ENCODE measurements at places on chromosomes 2 and 18.

DNA sequence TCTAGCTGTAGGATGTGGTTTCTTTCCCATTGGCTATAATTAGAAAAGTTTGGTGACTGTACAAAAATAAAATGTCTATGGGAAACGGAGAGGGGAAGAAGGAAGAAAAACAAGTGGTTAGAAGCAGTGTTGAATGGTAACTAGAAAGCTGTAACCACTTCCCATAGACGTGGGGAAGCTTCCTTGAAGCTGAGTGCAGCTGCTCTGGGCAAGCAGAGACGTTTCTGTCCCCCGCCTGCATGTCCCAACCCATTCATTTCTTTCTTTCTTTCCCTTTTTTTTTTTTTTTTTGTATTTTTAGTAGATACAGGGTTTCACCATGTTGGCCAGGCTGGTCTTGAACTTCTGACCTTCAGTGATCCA lies 367.8 kb upstream of the HS6ST1 start:
- DNase-seq = no peak

- no peak for DNase-seq
Measured at GRCh38 chr2:39538718-39539117, 101.6 kb upstream of the MAP4K3 start.

DNA sequence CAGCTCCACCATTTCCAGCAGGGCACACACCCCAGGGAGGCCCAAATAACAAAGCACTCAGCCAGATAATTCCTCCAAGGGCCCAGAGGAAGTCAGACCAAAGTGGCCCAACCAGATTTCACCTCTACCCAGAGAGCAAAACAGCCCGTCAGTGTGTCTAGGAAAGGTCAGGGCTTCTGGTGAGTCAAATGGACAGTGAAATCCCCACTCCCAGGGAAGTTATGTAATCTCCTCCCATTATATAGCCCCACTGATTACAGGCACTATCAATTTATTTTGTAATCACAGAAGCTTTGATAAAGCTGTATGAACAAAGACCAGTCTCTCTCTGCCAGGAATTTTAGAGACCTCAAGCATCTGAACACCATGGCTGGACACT lies 4.0 kb downstream of the B4GALT6 start:
- DNase-seq = no peak

DNA sequence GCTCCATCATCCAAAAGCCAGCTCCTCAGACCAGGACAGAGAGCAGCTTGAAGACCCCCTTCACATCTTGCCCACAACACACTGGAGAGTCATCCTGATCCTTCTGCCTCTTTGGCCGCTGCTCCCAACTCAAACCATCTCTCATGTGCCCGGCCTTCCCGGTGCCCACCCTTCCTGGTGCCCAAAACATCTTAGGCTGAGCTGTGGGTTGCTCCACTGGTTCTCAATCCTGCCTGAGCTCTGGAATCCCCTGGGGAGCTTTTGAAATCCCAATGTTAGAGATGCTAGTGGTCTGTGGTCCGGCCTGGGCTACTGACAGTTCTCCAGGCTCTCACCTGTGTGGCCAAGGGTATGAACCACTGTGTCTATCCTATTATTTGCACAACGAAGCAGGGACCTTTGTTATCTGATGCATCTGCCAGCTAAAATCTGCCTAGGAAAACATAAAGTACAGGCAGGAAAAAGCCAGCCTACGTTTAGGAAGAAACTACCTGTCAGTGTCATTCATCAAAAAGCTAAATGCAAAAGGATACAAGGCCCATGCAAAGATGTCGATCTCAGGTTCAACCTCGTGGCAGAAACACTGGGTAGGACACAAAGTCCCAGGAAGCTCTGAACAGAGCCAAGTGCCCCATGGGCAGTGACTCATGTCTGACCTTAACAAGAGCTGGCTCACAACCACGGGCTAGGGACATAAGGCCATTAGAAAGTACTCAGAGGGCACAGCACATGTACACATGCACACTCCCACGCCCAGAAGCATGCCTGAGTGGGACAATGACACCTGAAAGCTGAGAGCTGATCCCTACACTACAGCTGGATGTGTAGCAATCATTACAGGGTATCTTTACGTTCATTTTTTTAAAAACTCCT lies 30.8 kb downstream of the TBC1D8 start:
- DNase-seq = no peak

DNA sequence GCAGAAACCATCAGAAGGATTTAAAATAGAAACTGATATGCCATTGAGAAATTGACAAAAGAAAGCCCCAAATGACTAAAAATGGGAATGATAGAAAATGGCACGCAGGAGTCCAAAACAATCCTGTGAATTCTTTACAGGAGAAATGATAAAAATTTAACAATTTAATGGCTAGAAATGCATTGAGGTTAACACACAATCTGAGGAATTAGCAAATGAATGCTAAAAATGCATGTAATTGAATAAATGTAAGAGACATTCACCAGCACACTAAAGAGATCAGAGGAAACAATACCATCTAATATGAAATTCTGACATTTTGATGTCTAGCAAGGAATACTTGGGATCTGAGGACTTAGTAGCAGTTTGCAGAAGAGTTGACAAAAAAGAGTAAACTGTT lies 37.0 kb downstream of the MARCHF4 start:
- no peak for DNase-seq

GRCh38 chr2:152558158-152558984 lies 158.9 kb downstream of the PRPF40A start:
- DNase-seq = no peak

GRCh38 chr2:108552566-108552965 lies 18.3 kb downstream of the LIMS1 start:
- no peak for DNase-seq

DNA sequence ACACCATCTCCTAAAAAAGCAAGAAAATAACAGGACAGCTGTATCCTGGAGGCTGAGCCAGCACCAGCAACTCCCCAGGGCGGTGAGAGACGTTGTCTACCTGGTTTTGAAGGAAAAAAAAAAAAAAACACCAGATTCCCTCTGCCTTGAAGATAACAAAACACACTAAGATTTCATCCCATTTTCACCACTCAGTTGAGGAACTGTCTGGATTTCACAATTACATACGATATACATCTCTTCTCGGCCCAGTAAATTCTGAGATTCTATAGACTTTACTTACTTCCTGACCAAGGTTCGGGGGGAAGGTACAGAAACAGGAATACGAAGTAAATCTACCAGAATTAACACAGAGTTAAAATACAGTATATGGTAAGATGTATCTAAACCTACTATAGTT lies 8.5 kb downstream of the ZNF516 start:
- no peak for DNase-seq

DNA sequence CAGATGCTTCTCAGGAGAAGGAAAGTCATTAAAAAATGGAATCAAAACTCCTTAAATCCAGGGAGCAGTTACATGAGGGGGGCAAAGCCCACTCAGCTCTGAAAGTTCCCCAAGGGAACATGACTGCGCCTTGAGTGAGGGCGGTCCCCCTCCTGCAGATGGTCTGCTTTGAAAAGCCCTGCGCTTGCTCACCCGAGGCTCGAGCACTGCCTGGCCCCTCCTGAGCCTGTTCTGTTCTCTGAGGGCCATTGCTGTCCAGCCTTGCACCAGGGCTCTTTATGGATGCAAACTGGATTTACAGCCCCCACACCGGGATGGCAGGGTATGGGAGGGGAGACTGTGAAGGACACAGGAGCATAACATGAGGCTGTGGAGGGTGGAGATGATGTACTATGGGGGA lies 37.8 kb upstream of the DNMT3A start:
- no peak for DNase-seq

DNA sequence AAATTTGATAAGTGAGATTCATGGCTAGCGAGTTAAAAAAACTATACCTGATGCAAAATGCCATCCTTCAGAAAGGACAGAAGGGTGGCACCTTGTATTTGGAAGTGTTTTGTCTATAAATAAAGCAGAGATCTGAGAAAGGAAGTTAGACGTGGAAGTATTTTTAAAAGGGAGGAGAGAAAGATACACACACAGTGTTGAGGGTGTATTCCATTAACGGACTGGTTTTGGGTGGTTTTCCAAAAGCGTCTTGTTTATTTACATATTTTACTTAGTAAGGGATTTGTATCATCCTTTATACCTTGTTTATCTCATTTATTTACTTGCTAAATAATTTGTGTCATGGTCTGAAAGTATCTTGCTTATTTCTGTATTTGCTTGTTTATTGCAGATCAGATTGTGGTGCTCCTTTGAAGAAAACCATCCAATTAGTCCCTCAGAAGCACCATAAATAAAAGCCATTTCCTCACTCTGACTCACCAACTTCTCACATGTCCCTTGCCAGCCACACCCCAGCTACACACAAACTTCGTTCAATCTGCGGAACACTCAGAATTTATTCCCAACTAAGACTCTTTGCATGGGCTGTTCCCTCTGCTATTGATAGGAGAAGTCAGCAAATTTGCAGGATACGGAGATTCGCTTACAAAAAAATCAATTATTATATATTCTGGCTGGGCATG lies 90.8 kb downstream of the FAM124B start:
- DNase-seq = no peak

GRCh38 chr18:65924904-65925303 lies 174.1 kb downstream of the CDH7 start:
- DNase-seq = no peak

- DNase-seq = no peak
Measured at GRCh38 chr2:238926761-238927611, 79.1 kb downstream of the TWIST2 start.

GRCh38 chr18:6835345-6835744 lies 105.8 kb downstream of the ARHGAP28 start:
- DNase-seq = no peak

- no peak for DNase-seq
Measured at GRCh38 chr2:96088340-96089335, 27.7 kb downstream of the ADRA2B start.

DNA sequence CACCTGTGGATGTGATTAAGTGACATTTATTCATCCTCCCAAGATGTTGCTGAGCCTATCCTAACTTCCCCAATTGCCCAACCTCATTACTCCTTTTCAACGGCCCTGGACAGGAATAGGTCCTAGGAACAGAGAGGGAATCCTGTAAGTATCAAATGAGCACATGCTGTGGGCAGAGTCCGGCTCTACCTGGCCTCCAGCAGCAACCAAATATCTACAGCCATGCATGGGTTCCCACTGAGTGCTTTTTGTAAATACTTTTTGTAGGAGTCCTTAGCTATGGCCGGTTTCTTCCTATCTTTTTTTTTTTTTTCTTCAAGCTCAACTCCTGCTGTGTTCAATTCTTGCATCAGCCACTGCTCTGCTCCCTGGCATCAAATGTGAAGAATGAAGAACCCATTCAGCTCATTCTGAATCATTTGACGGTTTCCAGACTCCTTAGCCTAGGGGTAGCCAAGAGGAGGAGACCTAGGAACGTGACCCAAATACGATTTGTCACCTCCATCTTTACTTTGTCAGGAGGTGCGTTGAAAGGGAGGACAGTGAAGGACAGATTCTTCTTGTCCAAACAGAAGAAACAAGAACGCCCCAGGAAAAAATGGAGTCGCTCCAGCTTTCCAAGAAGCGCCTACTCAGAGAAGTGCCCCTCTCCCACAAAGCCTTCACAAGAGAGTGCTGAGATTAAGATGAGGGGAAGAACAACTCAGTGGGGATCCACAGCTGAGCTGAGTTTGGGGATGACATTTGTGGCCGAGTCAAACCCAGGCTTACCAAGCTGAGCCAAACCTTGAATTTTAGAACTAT lies 46.7 kb upstream of the LCLAT1 start:
- no peak for DNase-seq

- no peak for DNase-seq
Measured at GRCh38 chr2:33391529-33392255, 84.8 kb upstream of the RASGRP3 start.

DNA sequence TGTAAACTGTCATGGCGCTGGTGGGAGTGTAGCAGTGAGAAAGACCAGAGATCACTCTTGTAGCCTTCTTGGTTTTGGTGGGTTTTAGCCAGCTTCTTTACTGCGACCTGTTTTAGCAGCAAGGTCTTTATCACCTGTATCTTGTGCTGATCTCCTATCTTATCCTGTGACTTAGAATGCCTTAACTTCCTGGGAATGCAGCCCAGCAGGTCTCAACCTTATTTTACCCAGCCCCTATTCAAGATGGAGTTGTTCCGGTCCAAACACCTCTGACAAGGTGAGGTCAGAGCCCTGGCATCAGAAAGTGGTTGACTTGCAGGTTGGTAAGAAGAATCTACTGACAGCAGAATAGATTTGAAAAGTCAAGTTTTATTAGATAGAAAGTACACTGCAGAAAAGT lies 55.0 kb upstream of the MSH6 start:
- no peak for DNase-seq

DNA sequence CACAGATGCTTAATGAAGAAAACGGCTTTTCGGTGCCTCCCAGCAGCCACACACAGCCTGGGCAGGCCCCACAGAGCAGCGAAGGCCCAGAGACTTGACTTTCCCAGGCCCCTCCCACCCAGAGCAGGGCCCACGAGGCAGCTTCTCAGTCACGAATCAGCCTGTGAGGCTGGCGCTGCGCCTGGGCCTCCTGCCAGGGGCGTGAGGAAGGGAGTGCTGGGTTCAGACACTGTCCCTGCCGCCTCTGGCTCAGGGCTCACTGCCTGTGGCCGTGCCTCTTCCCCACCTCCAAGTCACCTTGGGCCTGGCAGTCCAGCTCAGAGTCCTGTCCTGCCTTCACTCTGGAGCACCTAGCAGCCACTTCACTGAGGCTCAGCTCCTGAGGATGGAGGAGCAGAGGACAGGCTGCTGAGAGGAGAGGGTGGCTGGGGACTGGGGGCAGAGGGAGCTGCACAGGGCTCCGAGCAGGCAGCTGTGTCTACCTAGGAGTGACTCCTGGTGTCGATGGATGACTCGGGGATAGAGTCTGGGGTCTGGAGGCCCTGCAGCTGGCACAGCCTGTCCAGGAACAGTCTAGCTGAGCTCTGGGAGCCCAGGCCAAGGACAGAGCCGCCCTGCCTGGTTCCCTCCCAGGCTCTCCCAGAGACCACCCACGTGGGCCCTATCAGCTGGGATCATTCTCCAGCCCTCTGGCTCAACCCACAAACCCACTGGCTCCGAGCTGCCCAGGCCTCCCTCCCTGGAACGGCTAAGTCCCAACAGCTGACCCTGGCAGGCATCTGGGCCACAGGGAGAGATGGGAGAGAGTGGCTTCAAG lies 36.4 kb upstream of the FOSL2 start:
- no peak for DNase-seq

DNA sequence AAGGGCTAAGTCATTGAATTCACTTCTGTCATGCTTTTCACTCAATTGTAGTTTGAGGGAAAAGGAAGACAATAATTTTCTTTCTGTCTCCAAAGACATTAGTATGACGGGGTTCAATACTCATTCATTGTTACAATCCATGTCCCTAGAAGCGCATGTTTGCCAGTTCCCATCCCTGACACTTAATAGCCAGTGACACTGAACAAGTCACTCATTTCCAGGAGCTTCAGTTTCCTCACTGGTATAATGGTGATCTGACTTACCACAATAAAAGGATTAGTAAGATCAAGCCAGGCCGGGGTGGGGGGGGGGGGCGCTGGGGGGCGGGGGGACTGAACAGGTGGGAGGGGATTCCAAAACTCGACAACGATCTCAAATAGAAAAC lies 144.8 kb upstream of the MAP3K20 start:
- no peak for DNase-seq

DNA sequence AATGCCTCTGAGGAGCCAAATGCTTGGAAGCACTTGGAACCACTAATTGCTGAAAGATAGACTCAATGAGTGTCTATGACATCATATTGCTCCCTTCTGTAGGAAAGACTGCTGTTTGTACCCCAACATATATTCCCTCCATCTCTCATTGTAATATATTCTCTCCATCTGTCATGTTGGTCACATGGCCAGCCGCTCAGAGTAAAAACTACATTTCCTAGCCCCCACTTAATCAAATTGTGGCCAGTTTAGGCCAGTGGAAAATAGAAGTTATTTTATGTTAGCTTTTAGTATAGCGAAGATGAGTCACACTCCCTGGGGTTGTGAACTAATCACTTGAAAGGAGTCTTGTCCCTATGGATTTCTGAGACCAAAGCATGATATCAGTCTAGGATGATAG lies 160.2 kb downstream of the HNMT start:
- no peak for DNase-seq

GRCh38 chr18:211582-211981 lies 53.2 kb downstream of the USP14 start:
- no peak for DNase-seq
